ENCODE measurements at places on chromosomes 5 and 9. TPM values are rescaled to one million over a fixed set of nuclear protein-coding genes. Genes with fewer than 3 reads are reported as not detected.

The SLC27A6 gene
- total RNA-seq: 0.06 TPM

The PCDHGB1 gene
- 1.9 TPM for total RNA-seq

The SMIM33 gene
- not detected for total RNA-seq

The NDOR1 gene
- 17.2 TPM for total RNA-seq

The CTXN3 gene
- total RNA-seq: not detected

The GPX8 gene
- total RNA-seq: 34.0 TPM

The CCDC171 gene
- 0.40 TPM for total RNA-seq

The MARVELD2 gene
- total RNA-seq: 2.4 TPM

The CCL28 gene
- 0.09 TPM for total RNA-seq

The TLX3 gene
- not detected for total RNA-seq

The DRD1 gene
- 0.08 TPM for total RNA-seq
